ENCODE measurements at places on chromosomes 12 and 14.
A peak's percentile ranks its signal among the peaks of the same experiment; 100 is the strongest.

GRCh38 chr12:104697186-104697585, 240.4 kb downstream of the CHST11 start:
- DNase-seq = no peak

GRCh38 chr12:85155791-85156190, 119.6 kb downstream of the LRRIQ1 start:
- DNase-seq = no peak

DNA sequence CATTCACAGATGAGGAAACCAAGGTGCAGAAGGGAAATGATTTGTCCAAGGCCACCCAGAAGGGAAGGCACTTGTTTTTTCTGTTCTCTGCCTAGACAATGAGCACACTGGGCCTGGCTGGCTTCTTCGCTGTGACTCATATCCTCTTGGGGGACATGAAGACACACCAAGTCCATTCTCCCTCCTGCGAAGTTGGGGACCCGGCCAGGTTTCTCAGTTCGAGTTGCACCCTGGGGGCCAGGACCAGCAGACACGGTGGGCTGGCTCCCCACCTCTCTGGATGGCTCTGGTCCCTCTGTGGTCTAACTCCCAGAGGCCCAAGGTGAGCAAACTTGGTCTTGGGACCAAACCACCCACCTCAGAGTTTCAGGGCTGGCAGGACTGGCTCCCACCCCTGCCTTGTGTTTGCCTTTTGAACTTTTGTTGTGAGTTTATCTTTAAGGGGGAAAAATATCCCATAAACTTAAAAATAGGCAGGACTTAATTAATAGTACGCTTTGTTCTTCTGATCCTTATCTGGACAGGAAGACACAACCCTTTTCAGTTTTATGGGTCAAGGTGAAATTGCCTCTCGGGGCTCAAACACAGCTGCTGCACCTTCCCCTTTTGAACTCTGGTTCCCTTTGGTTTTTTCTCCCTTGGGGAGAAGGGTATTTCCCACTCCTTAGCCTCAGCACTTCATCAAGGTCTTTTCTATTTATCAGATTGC, 9.0 kb upstream of the MLEC start:
- DNase-seq = peak; percentile 49

- DNase-seq = no peak
These were observed 66.6 kb downstream of the GALNT8 start for GRCh38 chr12:4786795-4787194.

- DNase-seq = no peak
These were observed 294.3 kb downstream of the APAF1 start for GRCh38 chr12:98939350-98939749.

GRCh38 chr12:43127886-43128549, 424.0 kb downstream of the ADAMTS20 start:
- no peak for DNase-seq

DNA sequence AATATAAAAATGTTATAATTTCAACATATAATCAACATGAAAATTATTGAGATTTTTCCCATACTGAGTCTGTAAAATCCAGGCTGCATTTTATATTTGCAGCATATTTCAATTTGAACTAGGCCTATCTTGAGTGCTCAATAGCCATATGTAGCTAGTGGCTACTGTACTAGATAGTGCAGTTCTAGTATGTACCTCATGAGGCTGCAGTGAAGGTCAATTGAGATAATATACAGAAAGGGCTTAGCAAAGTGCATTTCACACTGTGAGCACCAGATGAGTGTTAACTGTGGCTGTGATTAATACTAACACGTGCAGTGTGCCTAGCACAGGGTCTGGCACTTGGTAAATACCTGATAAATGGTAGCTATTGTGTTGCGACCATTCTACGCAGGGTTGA, 5.4 kb upstream of the SLC22A17 start:
- no peak for DNase-seq

- no peak for DNase-seq
These were observed 362.3 kb downstream of the NAV3 start for GRCh38 chr12:78192979-78193378.

DNA sequence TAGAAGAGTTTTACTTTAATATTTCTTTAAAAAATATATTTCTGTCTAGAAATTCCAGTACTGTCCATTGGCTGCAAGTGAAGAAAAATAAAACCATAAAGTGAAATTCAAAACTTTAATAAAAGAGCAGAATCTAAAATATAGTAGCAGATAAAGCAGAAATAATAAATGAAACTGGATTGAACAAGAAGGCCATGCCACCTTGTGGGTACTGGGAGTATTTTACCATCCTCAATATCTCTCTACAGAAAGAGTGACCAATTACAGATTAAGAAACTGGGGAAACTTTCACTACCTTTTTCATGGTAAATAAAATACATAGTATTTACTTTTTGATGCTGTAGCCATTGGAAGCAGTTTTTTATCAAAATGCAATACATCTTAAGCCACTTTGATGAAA, 220.5 kb downstream of the BCAT1 start:
- no peak for DNase-seq

DNA sequence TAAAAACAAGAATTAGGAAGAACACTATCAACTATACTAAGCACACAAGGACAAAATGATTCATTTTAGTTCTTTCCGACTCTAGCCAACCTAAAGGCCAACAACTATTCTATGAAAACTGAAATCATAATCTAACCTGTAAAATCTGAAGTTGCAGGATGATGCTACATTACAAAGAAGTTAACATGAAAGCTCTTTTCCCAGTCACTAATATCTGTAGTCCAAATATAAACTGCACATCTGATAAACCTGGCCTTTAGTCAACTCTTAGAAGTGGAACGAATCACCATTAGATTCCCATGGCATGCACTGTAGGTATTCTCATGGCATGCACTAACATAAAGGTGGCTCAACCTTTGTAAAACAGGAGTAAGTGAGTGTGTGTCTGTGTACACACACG, 41.7 kb downstream of the BLTP3B start:
- DNase-seq = no peak

DNA sequence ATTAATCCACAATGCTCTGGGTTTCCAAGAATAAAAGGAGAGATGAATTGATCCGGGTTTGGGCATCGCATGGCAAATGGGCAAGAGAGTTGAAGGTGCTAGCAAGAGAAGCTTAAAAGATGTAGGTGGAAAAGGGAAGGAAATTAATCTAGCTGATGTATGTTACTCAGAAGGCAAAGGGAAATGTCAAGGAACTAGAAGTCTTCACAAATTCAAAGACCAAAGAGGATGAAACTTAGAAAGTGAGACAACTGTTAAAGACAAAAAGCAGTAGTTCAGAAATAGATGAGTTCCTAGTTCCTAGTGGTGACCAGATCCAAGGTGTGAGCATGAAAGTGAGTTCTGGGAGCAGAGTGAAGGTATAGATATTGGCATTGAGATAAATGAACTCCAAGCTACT, 228.3 kb downstream of the SEC23A start:
- no peak for DNase-seq

- no peak for DNase-seq
These were observed 367.3 kb upstream of the KITLG start for GRCh38 chr12:88947486-88948043.

DNA sequence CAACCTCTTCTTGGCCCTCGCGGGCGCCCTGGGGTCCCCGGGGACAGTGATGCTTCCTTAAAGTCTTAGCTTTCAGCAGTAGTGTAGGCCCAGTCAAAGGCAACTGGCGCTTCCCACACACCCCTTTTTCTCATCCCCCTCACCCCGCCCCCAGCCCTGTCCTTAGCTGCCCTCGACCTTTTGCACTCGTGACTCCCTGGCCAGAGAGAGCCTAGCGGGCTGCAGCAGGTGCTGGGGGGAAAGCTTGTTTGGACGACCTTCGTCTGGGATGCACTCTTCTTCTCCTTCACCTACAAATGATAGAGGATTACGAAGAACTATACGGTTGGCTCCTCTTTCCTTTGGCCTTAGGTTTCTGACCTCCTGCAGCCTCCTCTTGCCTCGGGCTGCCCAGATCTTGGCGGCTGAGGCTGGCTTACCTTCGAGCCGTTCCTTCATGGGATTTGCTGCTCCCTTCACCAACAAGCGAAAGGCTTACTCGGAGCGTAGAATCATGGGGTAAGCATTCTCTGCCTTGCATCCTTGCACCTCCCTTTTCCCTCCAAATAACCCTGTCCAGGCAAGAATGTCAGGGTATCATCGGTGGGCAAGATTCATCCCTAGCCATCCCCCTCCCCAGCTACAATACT, 815 bp downstream of the COQ10A start:
- DNase-seq = no peak

- DNase-seq = no peak
These were observed 115.4 kb downstream of the PDE3A start for GRCh38 chr12:20483776-20484175.

GRCh38 chr12:18323159-18323558, 61.8 kb downstream of the PIK3C2G start:
- no peak for DNase-seq

- DNase-seq = no peak
These were observed 102.4 kb downstream of the ESR2 start for GRCh38 chr14:64191756-64192155.

DNA sequence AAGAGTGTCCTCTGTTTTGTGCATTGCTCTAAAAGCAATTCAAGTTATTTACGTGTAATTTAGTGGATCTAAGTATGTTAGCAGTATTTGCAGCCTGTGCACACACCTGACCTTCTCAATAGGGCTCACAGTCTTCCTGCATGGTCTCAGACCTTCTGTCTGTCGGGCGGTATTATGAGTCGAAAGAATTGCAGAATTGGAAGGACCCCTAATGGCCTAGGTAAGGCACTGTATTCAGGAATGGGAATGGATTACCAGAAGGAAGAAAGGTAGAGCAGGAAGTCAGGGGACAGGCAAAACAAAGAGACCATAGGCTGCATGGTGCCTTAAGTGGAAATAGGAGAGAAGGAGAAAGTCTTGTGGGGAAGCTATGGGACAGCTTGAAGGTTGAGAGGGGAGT, 341.6 kb downstream of the VRK1 start:
- DNase-seq = no peak

DNA sequence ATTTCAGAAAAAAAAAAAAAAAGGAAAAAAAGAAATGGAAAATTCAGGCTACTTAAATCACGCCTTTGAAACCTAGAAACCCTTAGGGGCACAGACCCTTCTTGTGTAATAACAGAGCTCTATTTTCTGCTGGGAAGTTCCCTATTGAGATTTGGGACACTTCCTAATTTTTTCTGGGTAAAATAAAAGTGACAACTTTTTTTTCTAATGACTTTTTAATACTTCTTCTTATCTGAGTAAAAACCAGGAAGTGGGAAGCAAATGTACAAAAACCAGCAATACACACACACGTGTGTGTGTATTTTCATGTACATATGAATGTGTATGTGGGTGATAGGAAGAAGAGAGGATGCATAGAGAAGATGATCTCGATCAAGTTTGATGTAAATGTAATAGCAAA, 35.8 kb downstream of the ETV6 start:
- no peak for DNase-seq

DNA sequence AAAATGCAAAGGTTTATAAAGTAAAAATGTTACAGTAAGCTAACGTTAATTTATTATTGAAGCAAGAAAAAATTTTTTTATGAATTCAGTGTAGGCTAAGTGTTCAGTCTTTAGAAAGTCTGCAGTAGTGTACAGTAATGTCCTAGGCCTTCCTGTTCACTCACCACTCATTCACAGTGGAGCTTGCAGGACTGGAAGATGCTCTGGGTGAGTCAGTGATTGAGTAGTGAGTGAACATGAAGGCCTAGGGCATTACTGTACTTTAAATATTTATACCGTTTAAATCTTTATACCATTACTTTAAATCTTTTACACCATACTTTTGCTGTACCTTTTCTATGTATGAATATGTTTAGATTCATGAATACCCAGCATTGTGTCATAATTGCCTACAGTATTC, 120.3 kb upstream of the SLC38A4 start:
- DNase-seq = no peak

DNA sequence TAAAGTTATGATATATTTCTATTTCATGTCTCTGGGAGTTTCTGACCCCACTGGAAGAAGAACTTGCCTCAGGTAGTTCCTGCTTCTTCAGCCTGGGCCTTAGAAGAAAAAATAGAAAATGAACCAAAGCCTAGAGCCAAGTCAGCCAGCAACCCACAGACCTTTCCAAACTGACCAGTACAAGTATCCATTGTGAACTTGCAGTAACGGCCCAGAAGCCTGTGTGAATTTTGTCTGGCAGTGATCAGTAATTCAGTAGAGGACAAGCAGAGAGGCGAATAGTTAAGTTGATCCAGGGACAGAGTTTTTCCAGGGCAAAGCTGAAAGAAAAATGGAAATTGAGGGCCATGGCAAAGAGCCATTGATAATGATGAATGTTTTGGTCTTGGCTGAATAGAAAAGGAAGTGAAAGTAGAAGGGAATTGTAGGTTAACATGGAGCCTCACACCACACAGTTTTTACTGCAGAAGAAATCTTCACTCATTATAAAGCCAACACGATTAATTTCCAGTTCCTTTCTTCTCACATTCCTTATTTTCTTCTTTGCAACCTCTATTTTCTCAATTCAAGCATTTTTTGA, 311.8 kb downstream of the BTG1 start:
- DNase-seq = no peak

DNA sequence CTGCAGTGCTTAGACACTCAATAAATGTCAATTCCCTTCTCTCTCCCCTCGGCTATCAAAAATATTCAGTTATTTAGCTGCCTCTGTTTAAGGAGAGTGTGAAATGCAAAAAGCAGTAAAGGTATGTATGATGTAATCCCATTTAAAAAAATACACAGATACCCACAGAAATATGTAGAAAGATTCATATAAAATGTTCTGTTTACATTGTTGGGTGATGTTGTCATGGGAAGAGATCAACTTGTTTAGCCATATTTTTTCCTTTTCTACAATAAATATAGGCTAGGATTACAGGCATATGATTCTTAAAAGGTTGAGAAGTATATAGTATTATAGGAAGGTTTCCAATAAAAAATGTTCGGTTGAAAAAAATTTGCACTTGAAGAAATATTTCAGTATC, 7.8 kb downstream of the PPP2R3C start:
- no peak for DNase-seq

DNA sequence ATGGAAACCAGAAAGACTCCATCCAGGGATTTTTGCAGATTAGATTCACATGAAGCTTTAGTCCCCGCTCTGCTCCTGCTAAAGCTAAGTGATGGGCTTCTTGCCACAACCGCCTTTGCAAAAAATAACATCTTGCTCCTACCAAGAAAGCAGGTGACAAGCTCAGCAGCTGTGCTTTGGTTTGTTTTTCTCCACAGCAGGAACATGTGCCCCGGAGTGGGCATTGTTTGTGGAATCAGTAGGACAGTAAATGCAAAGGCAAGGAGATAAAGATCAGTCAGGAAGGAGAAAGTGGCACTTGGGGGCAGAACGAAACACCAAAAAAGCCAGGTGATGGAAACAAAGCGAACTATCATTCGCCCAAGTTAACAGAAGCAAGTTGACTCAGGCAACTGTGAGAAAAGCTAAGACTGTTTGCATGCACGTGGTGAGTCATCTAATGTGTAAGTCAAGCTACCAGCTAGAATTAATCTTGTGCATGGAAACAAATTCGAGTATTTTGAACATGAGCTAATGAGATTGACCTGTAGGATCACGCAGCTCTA, 165.5 kb upstream of the PLXNC1 start:
- no peak for DNase-seq

- DNase-seq = no peak
These were observed 58.3 kb downstream of the GUCY2C start for GRCh38 chr12:14638066-14638465.
